ENCODE measurements at places on chromosomes 6 and 20.

DNA sequence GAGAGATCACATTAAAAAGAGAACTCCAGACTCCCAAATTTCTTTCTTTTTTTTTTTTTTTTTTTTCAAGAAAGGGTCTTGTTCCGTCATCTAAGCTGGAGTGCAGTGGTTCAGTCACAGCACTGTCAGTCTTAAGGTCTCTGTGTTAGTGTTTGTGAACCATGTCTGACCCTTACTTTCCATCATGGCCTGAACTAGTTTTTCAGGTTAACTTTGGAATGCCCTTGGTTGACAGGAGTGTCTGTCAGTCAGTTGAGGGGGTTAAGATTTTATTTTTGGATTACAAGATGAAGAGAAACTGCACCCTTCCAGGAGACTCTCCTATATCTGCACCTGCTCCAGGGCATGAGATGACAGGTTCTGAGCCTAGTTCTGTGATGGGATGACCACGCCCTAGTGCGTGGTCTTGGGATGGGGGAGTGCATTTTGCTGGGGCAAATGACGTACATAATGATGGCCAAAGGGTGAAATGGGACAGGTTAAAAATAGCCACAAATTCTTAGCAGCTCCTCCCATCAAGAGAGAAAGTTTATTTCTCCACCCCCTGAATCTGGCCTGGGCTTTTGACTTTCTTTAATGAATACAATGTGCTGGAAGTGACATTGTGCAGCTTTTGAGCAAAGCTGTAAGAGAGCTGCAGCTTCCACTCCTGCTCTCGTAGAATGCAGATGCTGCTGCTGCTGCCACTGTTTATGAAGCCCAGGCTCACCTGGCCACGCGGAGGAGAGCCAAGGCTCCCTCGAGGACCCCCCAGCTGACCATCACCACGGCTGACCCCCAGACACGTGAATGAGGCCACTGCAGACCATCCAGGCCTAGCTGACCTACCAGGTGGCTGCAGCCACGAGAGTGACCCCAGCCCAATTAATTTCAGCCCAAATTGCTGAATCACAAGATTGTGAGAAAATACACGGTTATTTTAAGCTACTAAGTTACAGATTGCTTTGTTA lies 29.7 kb upstream of the FAM50B start:
- DNase-seq = no peak

DNA sequence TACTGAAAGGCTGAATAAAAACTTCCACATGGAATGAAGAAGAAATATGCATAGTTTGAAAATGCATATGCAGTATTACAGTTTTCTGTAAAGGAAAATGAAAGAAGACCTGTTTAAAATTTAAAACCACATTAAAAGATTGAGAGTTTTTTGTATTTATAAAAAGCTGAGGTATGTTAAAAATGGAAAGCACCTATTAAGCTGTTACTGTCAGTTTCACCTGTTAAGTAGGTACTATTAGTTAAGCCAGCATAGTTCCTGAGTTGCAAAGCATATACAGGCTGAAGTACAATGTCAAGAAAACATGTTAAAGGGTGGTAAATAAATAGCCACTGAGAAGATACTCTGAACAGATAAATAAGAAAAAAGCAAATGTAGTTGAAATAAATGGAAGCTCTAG lies 69.9 kb downstream of the ATXN1 start:
- DNase-seq = no peak

DNA sequence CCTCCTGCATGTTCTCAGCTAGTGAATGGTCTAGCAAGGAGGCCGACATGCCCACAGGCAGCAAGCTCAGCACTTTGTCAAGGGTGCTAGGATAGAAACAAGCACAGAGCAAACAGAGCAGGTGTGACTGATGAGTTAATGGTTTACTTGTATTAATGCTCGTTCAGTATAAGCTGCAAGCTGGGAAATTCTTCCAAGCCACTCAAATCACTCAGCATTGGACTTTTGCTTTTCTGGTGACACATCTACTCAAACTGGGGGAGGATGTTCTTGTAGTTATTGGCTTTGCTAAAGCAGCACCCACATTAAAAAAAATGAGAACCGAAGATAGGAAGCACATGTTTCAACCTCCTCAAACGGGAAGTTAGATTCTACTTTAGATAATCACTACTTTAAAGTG lies 43.1 kb upstream of the NEDD9 start:
- no peak for DNase-seq

DNA sequence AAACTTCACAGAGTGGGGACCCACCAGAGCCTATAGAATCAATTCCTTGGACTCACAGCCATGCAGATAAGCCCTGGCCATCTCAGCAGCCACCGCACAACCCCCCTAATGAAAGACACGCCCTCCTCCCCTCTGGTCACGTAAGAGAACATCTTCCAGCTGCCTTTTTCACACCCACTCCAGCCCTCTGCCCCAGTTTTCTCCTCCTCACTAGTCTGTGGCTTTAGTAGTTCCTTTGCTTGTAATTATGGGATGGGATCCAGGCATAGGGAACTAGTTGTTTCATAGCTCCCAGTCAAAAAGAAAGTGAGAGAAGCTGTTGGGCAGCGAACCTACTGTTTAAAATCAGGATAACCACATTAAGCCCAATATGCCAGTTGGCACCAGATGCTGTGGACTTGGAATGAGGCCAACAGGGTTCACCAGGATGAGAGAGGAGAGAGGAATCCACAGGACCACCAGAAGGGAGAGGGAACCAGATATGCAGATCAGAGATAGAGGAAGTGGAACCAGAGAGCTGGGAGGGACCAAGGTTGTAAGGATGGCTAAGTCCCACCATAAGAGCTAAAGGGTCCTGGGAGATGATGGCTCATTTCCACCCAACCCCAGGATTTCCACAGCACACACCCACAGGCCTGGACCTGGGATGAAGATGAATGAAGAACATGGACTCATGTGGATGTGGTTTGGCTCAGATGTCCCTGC lies 9.0 kb upstream of the BTN3A1 start:
- no peak for DNase-seq

GRCh38 chr20:59309218-59309617 lies 8.8 kb downstream of the EDN3 start:
- no peak for DNase-seq

DNA sequence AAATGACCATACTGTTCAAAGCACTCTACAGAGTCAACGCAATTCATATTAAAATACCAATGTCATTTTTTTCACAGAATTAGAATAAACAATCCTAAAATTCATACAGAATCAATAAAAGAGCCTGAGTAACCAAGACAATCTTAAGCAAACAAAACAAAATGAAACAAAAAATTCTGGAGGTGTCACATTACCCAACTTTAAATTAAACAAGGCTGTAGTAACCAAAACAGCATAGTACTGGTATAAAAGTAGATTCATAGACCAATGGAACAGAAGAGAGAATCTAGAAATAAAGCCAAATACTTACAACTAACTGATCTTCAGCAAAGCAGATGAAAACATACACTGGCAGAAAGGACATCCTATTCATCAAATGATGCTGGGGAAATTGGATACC lies 346.9 kb upstream of the JAG1 start:
- DNase-seq = no peak

GRCh38 chr6:155782320-155782731 lies 326.7 kb upstream of the NOX3 start:
- DNase-seq = peak; percentile 5

DNA sequence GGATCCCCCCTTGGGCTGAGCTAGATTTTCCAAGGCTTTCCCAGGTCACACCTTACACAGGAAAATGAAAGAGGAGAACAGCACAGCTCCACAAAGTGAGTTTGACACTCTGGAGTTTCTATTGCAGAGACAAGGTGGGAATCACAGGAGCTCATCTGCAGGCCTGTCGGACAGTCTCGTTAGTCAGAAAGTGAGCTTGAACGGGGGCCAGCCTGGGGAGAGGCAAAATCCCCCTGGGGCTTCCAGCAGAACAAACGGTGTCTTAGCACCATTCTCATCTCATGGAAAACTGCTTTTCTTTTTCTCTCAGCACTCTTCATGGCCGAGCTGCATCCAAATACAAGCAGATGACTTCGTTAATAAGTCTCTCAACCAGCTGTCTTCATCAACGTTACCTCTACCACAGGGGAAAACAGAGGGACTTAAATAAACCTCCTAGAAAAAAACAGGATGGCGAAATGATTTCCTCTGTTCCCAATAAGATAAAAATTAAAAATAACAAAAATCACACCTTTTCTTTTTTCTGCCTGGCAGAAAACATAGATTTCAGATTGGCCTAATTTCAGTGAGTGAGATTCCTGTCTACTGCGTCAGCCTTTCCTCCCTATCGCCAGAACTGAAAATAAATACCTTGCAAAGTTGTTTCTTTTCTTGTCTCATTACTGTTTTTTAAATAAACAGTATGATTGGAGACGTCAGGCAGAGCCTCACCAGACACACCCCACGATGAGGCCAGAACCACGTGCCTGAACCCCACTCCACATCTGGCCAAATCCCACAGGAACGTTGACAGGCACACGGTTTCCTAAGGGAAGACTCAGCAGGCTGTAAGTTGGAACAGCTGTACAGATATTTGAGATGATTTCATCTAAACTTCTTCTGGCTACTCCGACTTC lies 219.0 kb downstream of the TTLL2 start:
- no peak for DNase-seq

DNA sequence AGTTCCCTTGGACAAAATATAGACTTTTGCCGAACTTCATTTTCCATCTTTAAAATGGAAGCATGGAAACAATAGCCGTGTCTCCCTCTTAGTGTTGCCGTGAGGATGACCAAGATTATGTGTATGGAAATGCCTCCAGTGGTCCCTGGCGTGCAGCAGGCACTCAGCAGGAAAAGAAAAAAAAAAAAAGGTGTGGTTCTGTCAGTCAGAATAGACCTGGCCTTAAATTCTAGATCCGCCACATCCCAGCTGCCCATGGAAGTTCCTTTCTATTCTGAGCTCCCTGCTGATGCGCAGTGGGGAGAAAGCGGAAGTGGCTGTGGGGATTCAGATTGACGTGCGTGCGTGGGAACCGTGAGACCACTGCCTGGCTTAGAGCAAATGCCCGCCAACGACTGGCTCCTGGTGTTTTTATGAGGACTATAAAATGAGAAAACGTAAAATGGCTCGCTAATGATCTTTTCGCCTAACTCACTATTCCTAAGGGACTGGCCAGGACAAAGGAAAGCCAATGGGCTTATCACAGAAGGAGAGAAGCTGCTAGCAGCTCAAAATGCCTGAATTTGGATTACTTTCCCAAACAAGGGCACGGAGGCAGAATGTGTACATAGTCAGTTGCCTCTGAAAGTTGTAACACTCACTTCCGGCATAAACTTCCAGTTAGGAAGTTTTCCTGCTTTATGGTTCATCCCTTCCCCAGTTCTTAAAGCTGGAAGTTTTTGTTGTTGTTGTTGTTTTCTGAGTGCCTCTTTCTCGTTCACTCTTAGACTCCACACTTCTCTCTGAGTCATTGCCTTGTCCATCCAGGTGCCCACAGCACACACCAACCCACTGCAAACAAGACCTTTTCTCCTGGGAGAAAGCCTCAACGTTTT lies 11.4 kb upstream of the PDE10A start:
- no peak for DNase-seq

- DNase-seq = no peak
These were observed 328.4 kb upstream of the SOX4 start for GRCh38 chr6:21265034-21265729.

- DNase-seq = no peak
These were observed 48.7 kb upstream of the MYLIP start for GRCh38 chr6:16080204-16080603.

DNA sequence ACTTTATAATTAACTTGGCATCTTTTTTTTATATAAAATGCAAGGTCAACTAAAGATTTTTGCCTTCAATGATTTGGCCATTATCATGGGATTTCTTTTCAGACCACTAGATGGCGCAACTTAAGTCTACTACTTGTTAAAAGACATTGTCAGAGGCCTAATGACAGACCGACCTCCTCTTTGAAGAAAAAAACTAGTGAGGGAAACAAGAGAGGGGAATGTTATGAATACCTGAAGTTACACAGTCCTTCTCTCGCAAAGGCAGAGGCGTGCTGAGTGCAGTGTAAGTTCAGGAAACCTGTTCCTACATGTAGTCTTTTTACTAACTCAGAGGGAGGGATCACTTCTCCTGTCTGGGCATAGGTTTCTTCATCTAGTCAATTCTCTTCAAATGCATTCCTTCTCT lies 9.3 kb downstream of the TRAPPC3L start:
- no peak for DNase-seq

- DNase-seq = no peak
These were observed 40.3 kb downstream of the GPX5 start for GRCh38 chr6:28565823-28566526.

- DNase-seq = no peak
These were observed 124.0 kb downstream of the OGFRL1 start for GRCh38 chr6:71412559-71413140.

DNA sequence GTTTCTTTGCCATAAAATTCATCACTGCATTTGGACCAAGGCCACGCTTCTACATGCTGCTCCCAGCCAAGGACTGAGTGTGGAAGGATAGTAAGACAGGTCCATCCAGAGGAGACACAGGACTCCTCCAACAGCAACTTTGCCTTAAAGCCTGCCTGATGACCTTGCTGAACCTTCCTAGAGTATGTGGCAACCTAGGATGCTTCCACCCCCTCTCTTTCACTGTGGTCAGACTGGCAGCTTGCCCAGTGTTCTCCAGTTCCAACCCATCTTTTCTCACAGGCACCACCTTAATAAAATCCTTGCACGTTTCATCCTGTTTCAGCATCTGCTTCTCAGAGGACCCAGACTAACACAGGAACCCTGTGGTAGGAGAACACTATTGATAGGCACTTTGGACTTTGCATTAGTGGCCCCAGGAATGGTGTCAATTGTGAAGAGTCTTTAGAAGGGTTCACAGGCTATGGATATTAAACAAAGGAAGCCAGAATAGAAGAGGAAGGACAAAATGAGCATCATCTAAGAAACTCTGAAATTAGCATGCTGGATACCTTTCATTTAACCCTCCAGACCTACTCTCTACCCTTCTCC lies 2.4 kb upstream of the PKHD1 start:
- DNase-seq = no peak

DNA sequence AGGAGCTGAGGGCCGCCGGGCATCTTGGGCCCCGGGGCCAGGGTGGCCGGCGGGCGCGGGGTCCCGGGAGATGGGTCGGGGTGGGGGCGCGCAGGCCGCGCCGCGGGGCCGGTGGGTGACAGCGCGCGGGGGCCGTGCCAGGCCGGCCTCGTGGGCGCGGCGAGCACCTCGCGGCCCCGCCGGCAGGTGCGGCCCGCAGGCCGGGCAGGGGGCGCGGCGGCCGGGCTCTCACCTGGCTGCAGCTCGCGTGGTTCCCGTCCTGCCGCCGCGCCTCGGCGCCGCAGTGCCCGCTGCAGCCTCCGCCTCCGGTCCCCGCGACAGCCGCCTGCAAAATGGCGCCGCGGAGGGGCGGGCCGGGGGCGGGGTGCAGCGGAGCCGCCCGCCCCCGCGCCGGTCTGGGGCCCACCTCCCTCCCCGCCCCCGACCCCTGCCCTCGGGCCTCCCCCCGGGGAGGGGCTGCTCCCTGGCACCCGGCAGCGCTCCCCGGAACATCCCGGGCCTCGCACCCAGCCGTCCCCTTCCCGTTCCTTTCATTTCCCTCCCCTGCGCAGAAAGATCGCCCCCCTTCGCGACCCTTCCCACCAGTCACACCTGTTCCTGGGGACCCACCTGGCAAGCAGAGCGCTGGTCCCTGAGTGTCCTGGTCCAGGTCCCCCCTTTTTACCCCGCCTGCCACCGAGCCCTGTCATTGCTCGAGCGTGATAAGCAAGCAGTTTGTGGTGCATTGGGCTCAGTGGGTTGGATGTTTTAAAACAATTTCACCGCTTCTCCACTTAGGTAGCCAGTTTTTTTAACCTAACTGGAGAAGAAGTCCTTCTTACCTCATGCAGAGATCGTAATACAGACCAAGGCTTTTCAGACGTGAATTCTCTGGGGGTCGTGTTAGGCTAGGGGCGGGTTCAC lies at the start of gene SLC23A2:
SLC23A2 (minus strand) TSS at position 337 of the 903 bp plus-strand sequence. CDS start 68,948 bp downstream, outside the sequence.
- peak; percentile 35 for DNase-seq

GRCh38 chr6:35192301-35192860 lies 21.4 kb upstream of the SCUBE3 start:
- DNase-seq = no peak

All from H54 (cell line).